ENCODE measurements at places on chromosomes 11 and 22. TPM values are rescaled to one million over a fixed set of nuclear protein-coding genes. Genes with fewer than 3 reads are reported as not detected.

SMC1B gene
- total RNA-seq: not detected

DMC1 gene
- total RNA-seq: 1.8 TPM

SPI1 gene
- total RNA-seq: not detected

CSNK2A3 gene
- 7.1 TPM for total RNA-seq

TTC36 gene
- 3.2 TPM for total RNA-seq

CREB3L1 gene
- 0.68 TPM for total RNA-seq

GRCh38 chr11:113992459-113993110 is 17.7 kb downstream of the HTR3A start:
- no peak for DNase-seq

DNA sequence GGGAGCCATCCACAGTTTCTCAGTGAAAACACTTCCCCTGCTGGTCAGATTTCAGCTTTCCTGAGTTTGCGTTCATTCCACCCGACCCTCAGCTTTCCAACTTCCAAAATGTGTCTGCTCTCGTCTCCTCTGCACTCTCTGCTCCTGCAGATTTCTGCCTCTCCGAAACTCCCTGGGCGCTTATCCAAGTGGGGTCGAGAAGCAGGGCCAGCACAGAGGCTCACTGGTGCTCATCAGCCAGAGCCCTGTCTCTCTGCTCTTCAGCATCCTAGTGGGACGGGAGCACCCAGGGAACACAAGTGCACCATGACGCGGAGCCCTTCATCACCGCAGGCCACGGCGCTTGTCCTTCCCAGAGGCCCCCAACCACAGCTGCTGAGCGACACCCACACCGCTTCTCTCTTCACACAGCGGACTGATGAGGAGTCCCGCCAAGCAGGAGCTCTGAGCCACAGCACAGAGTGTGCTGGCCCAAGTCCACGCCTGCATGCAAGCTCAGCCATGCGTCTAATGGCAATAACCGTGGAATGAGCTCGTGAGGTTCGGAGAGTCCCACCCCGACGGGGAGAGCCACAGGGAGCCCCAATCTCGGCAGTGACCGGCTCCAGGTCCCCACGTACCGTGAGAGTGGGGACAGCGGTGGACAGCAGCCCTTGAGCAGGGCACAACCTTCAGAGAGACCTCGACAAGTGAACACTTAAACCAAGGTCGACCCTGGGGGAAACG is 27.9 kb upstream of the MOB2 start:
- DNase-seq: no peak

GRCh38 chr22:43272869-43273318 is 70.3 kb downstream of the SCUBE1 start:
- no peak for DNase-seq

GRCh38 chr22:50249341-50250248 is 1.5 kb downstream of the HDAC10 start:
- DNase-seq: no peak

GRCh38 chr22:48821346-48821690 is 1006.4 kb downstream of the BRD1 start:
- DNase-seq: no peak

DNA sequence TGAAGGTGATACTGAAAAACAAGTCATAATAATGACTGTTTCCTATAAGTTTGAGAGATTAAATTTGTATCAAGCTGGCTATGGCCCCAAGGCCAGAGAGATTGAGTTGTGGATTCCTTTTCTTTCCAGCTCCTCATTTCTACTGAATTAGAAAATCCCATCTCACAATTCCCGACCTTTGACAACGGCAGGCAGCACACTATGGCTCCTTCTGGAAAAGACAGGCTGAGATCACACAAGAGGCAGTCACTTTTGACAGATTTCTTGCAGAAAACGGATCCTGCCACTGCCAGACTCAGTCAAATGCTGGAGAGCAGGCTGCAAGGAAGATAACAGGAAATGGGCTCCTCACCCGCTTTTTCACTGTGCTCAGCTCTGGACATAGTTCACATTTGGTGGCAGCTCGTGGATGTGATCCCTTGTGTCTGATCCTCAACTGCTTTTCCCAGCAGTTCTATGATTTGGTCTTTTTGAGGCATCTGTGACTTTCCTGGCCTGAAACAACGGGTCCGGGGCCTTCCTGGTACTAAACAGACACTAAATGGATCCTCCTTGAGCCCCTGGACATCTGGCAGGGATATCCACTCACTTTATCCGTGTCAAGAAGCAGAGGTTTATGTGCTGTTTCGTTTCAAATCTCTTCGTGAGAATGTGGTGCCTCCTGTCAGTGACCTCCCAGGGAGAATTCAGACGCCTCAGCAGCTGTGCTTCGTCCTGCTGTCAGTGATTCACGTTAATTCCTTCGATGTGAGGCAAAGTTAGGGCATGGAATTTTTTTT is 26.1 kb upstream of the RTL6 start:
- DNase-seq: no peak

DNA sequence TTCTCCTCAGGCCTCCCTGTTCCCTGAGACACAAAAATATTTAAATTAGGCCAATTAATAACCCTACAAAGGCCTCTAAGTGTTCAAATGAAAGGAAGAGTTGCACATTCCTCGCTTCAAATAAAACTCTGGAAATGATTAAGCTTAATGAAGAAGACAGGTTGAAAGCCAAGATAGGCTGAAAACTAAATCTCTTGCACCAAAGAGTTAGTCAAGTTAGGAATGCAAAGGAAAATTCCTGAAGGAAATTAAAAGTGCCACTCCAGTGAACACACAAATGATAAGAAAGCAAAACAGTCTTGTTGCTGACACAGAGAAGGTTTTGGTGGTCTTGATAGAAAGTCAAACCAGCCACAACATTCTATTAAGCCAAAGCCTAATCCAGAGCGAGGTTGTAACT is 574.4 kb downstream of the OPCML start:
- no peak for DNase-seq

GRCh38 chr11:8329336-8329735 is 65.7 kb upstream of the LMO1 start:
- no peak for DNase-seq

All from dermis blood vessel endothelial cell (primary cell).